ENCODE measurements at places on chromosomes 7 and 10. TPM values are rescaled to one million over a fixed set of nuclear protein-coding genes. Genes with fewer than 3 reads are reported as not detected.

GRCh38 chr10:71597821-71598498 is 121.6 kb downstream of the C10orf105 start:
- H3K27me3 ChIP-seq = peaks cover 10% of the 10 kb centered on the region
- H3K4me3 ChIP-seq = no peak overlapping the region
- H3K4me1 ChIP-seq = no peaks in the 10 kb centered on the region

GRCh38 chr10:20133669-20134189 is 317.5 kb downstream of the PLXDC2 start:
- no peak overlapping the region for H3K27ac ChIP-seq
- H3K4me1 ChIP-seq = no peaks in the 10 kb centered on the region
- no peak overlapping the region for H3K4me3 ChIP-seq
- no peak for DNase-seq
- no peaks in the 10 kb centered on the region for H3K36me3 ChIP-seq

- no peak overlapping the region for H3K27ac ChIP-seq
- no peaks in the 10 kb centered on the region for H3K36me3 ChIP-seq
- H3K4me1 ChIP-seq = peaks cover 2% of the 10 kb centered on the region
- H3K4me3 ChIP-seq = no peak overlapping the region
- DNase-seq = peak; percentile 71
Measured at GRCh38 chr7:17965603-17966002, 25.3 kb upstream of the SNX13 start.

- no peak overlapping the region for H3K27ac ChIP-seq
- H3K27me3 ChIP-seq = peaks cover 26% of the 10 kb centered on the region
- no peak for DNase-seq
- no peaks in the 10 kb centered on the region for H3K36me3 ChIP-seq
- no peaks in the 10 kb centered on the region for H3K4me1 ChIP-seq
Measured at GRCh38 chr7:76260171-76260703, 42.2 kb upstream of the HSPB1 start.

The INSIG1 gene
- 19.0 TPM for polyA plus RNA-seq

- H3K4me3 ChIP-seq = no peak overlapping the region
- peaks cover 8% of the 10 kb centered on the region for H3K27me3 ChIP-seq
- peak; percentile 56 for DNase-seq
- no peaks in the 10 kb centered on the region for H3K4me1 ChIP-seq
Measured at GRCh38 chr7:134327896-134328295, 11.2 kb upstream of the SLC35B4 start.

GRCh38 chr7:140239653-140239935 is 62.8 kb upstream of the KDM7A start:
- H3K36me3 ChIP-seq = no peaks in the 10 kb centered on the region
- no peaks in the 10 kb centered on the region for H3K4me1 ChIP-seq
- peaks cover 43% of the 10 kb centered on the region for H3K27me3 ChIP-seq
- H3K4me3 ChIP-seq = no peak overlapping the region
- DNase-seq = no peak

The PROSER2 gene
- polyA plus RNA-seq = 2.0 TPM

The CNPY1 gene
- polyA plus RNA-seq = not detected

The SEMA3D gene
- 2.9 TPM for polyA plus RNA-seq

DNA sequence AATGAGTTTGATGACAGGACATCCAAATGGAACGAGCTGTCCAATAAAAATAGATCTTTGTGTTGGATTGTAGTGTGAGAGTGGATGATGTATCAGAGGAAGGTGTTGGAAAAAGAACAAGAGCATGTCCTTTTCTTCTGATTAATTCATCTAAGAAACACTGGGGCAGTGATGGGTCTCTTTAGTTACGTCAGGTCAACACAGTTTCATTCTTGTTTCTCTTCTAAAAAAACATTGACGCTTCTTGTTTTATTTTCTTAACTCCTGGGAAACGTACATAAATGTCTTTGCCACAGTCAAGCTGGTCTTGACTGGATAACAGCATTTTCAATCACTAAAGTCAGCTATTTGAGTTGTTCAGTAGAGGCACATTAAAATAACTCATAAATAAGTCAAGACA is 67.0 kb downstream of the PPP1R9A start:
- DNase-seq = no peak
- no peaks in the 10 kb centered on the region for H3K4me1 ChIP-seq
- H3K36me3 ChIP-seq = no peaks in the 10 kb centered on the region
- no peaks in the 10 kb centered on the region for H3K27me3 ChIP-seq

GRCh38 chr10:11813177-11813576 is 10.0 kb upstream of the PROSER2 start:
- H3K4me3 ChIP-seq = no peak overlapping the region
- no peak for DNase-seq
- no peaks in the 10 kb centered on the region for H3K27me3 ChIP-seq
- H3K27ac ChIP-seq = no peak overlapping the region

GRCh38 chr7:28408105-28408959 is 4.0 kb upstream of the CREB5 start:
- no peak overlapping the region for H3K4me3 ChIP-seq
- peak overlapping the region; percentile 46 for H3K27ac ChIP-seq
- peak; percentile 81 for DNase-seq

DNA sequence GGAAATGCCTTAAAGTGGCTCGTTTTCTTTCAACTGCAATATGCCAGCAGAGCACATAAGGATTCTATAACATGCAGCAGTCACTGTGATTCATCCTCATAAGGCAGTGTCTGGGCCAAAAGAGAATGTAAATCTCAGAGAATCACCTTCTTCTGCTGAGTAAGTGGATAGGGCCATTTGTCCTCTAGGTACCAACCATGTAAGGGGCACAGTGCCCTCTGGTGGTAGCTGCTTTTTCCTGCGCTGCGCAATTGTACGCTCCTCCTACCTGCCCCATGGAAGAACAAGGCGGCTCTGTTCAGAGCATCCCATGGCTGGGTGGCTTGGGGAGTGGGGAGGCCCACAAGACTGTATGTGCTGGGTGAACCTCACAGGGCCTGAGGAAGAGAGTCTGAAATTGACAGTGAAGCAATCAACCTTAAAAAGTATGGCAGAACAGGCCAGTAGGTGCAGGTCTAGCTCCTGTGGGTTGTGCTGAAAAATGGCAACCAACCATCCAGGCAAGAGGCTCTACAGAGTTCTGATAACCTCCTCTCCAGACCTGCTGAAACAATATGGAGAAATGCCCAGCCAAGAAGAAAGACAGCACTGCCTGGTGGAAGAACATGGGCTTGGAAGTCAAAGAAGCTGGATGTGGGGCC is 78.6 kb upstream of the C10orf90 start:
- H3K27me3 ChIP-seq = no peaks in the 10 kb centered on the region
- no peaks in the 10 kb centered on the region for H3K4me1 ChIP-seq
- peak; percentile 75 for DNase-seq
- no peaks in the 10 kb centered on the region for H3K36me3 ChIP-seq

GRCh38 chr7:32150039-32150438 is 79.8 kb upstream of the PDE1C start:
- no peaks in the 10 kb centered on the region for H3K36me3 ChIP-seq
- DNase-seq = no peak
- no peak overlapping the region for H3K27ac ChIP-seq
- H3K4me1 ChIP-seq = peaks cover 2% of the 10 kb centered on the region

DNA sequence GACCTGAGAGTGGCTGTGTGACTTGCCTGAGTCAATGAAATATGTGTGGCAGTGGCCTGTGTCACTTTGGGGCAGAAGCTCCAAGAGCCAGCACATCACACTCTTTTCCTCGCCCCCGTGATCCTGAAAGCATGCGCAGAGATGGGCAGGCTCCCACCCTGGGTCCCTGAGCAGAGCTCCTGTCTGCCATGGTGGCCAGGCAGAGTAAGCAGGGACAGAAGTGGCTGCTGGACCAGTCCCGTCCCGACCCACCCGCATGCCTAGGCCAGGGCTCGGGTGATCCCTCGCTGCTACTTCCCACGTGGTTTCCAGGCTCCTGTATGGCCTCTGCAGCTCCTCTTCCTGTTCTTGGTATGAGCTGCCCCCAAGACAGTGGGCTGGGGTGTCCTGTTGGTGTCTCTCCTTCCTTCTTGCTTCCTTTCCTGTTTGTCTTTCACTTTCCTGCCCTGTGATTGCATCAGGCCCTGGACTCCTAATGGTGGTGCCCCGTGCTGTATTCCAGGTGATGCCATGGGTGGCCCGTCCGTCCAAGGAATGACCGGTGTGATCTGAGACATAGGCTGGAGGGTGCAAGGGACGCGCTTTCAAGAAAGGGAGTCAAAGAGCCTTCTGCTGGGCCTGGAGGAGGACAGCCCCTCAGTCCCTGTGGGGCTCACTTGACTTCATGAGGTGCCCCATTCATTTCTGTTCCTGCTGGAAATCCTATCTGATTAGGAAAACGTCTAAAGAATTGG is 71.4 kb upstream of the SHH start:
- H3K4me1 ChIP-seq = peaks cover 14% of the 10 kb centered on the region
- no peak for DNase-seq
- peak overlapping the region; percentile 67 for H3K27ac ChIP-seq
- H3K4me3 ChIP-seq = no peak overlapping the region

The GRID1 gene
- 0.03 TPM for polyA plus RNA-seq

- no peak for DNase-seq
- peaks cover 89% of the 10 kb centered on the region for H3K27me3 ChIP-seq
- peaks cover under 1% of the 10 kb centered on the region for H3K4me1 ChIP-seq
- H3K27ac ChIP-seq = no peak overlapping the region
- no peak overlapping the region for H3K4me3 ChIP-seq
- no peaks in the 10 kb centered on the region for H3K36me3 ChIP-seq
Measured at GRCh38 chr7:1229202-1229947, 3.3 kb upstream of the UNCX start.

The PNLIP gene
- polyA plus RNA-seq = not detected

The AKAP9 gene
- polyA plus RNA-seq = 8.7 TPM

DNA sequence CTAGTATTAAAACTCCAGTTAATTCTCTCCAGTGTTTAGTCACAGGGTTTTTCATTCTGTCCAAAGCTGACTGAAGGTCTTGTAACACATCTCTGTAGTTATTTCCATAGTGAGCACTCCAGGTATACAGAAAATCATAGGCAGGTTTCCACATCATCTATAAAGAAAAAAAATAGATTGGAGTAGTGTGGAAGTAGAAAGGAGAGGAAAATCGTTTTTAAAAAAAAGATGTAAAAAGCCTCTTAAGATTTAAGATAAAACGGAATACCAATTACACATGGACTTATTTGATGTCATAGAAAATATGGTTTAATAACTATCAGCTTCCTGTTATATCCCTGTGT is 76.2 kb downstream of the MACC1 start:
- no peak overlapping the region for H3K27ac ChIP-seq
- H3K36me3 ChIP-seq = no peaks in the 10 kb centered on the region
- H3K4me3 ChIP-seq = no peak overlapping the region

The AQP1 gene
- 0.55 TPM for polyA plus RNA-seq

GRCh38 chr7:12909483-12909882 is 222.1 kb downstream of the ARL4A start:
- H3K4me1 ChIP-seq = peaks cover 2% of the 10 kb centered on the region
- H3K4me3 ChIP-seq = no peak overlapping the region
- H3K27ac ChIP-seq = no peak overlapping the region
- no peaks in the 10 kb centered on the region for H3K27me3 ChIP-seq

The PRSS37 gene
- polyA plus RNA-seq = not detected

GRCh38 chr10:133475821-133476640 is 22.3 kb downstream of the SCART1 start:
- H3K27ac ChIP-seq = no peak overlapping the region
- DNase-seq = no peak
- H3K4me3 ChIP-seq = no peak overlapping the region
- no peaks in the 10 kb centered on the region for H3K27me3 ChIP-seq
- no peaks in the 10 kb centered on the region for H3K4me1 ChIP-seq

GRCh38 chr10:114375047-114375446 is 29.3 kb downstream of the AFAP1L2 start:
- H3K4me3 ChIP-seq = no peak overlapping the region
- H3K4me1 ChIP-seq = peaks cover 2% of the 10 kb centered on the region
- H3K27me3 ChIP-seq = peaks cover 24% of the 10 kb centered on the region
- H3K36me3 ChIP-seq = no peaks in the 10 kb centered on the region

The LIPK gene
- polyA plus RNA-seq = not detected

The RADIL gene
- 0.48 TPM for polyA plus RNA-seq

DNA sequence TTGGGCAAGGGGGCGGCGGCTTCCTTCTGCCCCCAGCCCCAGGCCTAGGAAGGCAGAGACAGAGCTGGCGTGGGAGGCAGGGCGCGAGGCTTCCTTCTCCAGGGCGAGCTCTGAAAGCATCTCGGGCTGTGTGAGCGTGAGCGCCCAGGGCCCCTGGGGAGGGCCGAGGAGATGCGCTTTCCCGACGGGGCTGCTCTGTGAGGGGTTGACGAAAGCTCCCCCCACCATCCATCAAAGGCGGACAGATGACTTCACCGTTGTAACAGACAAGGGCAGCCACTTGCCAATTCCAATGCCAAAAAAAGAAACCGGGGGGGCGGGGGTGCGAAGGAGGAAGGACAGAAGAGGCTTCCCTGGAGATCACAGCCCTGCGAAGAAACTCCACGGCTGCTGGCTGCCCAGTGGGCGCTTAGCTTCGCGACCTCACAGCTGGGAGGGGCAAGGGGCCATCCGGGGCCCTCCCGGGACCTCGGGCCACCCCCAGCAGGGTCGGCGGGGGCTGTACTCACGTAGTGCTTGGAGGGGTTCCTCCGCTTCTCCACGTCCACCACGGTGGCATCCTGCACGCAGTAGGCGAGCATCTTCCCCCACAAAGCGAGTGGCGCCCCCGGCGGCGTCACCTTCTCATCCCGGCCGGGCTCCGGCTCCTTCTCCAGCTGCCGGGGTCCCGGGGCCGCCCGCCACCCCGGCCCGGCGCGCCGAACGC is 537 bp downstream of the SH3PXD2A start:
- H3K4me3 ChIP-seq = peak overlapping the region; percentile 92
- peak; percentile 24 for DNase-seq
- peaks cover 33% of the 10 kb centered on the region for H3K4me1 ChIP-seq
- H3K36me3 ChIP-seq = no peaks in the 10 kb centered on the region

The KCP gene
- polyA plus RNA-seq = 0.07 TPM

DNA sequence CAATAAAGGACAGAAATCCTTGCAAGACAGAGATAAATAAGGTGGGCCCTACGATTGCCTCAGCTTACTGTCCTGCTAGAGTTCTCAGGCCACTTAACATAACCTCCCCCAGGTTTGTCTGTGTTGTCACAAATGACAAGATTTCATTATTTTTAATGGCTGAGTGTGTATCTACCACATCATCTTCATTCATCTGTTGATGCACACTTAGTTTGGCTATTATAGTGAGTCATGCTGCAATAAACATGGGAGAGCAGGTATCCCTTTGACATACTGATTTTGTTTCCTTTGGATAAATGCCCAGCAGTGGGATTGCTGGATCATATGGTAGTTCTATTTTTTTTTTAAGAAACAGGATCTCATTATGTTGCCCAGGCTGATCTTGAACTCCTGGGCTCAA is 60.6 kb downstream of the PRTFDC1 start:
- no peak overlapping the region for H3K27ac ChIP-seq
- H3K36me3 ChIP-seq = no peaks in the 10 kb centered on the region
- H3K4me1 ChIP-seq = peaks cover 12% of the 10 kb centered on the region
- DNase-seq = peak; percentile 92
- no peaks in the 10 kb centered on the region for H3K27me3 ChIP-seq

- no peak overlapping the region for H3K27ac ChIP-seq
- no peaks in the 10 kb centered on the region for H3K27me3 ChIP-seq
- H3K4me1 ChIP-seq = no peaks in the 10 kb centered on the region
- DNase-seq = no peak
- no peak overlapping the region for H3K4me3 ChIP-seq
- peaks cover 4% of the 10 kb centered on the region for H3K36me3 ChIP-seq
Measured at GRCh38 chr7:6628045-6628444, 9.1 kb upstream of the ZNF316 start.

GRCh38 chr7:141875453-141875852 is 34.2 kb upstream of the PRSS37 start:
- no peak overlapping the region for H3K27ac ChIP-seq
- no peaks in the 10 kb centered on the region for H3K36me3 ChIP-seq
- H3K4me3 ChIP-seq = no peak overlapping the region

GRCh38 chr7:85457911-85458310 is 271.1 kb upstream of the SEMA3D start:
- no peak for DNase-seq
- H3K4me1 ChIP-seq = peaks cover 2% of the 10 kb centered on the region
- H3K4me3 ChIP-seq = no peak overlapping the region
- no peak overlapping the region for H3K27ac ChIP-seq
- no peaks in the 10 kb centered on the region for H3K27me3 ChIP-seq

- H3K36me3 ChIP-seq = no peaks in the 10 kb centered on the region
- peaks cover 63% of the 10 kb centered on the region for H3K27me3 ChIP-seq
Measured at GRCh38 chr7:45148653-45148973, 9.0 kb upstream of the RAMP3 start.

The MKI67 gene
- 13.5 TPM for polyA plus RNA-seq
